ENCODE measurements at places on chromosomes 16 and 17.

GRCh38 chr17:42798383-42799380 is at the start of the genes CNTD1 and COA3:
Gene CNTD1 (plus strand): TSS chr17:42798861. CDS start chr17:42799068, 207 bp downstream.
Gene COA3 (minus strand): TSS chr17:42798704. CDS start chr17:42798681, 23 bp downstream.
- DNase-seq = peak; percentile 54

GRCh38 chr17:60076811-60077210 is 1.9 kb downstream of the HEATR6 start:
- DNase-seq = no peak

- no peak for DNase-seq
Measured at GRCh38 chr17:55059724-55060123, 91.2 kb downstream of the STXBP4 start.

DNA sequence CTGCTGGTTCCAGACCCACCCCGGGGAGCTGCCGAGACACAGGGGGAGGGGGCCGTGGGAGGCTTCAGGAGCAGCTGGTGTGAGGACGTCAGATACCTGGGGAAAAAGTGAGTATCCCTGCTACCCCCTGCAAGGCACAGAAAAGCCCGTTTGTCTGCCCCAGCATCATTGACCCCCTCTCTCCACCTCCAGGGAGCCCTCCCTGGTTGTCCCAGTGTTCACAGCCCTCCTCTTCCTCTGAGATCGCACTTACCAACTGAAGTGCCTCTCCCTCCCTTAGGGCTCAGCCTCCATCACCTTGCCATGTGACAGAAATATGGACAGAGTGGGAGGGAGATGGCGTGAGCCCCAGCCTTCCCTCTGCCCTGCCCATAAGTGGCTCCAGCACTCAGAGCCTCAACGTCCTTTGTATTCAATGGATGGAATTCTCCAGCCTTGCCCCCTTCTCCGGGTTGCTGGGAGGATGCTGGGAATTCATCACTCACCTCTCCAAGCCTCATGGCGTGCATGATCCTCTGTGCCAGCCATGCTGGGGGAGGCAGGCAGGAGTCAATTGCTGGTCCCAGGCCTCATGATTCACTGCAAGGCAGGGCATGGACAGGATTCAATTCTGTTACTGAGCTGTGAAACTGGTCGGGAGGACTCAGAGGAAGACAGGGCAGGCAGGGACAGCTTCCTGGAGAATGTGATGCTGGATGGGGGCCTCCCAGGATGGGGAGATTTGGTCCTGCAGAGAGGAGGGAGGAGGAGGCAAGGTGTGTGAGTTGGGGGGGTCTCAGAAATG is 14.6 kb downstream of the SPNS3 start:
- no peak for DNase-seq

DNA sequence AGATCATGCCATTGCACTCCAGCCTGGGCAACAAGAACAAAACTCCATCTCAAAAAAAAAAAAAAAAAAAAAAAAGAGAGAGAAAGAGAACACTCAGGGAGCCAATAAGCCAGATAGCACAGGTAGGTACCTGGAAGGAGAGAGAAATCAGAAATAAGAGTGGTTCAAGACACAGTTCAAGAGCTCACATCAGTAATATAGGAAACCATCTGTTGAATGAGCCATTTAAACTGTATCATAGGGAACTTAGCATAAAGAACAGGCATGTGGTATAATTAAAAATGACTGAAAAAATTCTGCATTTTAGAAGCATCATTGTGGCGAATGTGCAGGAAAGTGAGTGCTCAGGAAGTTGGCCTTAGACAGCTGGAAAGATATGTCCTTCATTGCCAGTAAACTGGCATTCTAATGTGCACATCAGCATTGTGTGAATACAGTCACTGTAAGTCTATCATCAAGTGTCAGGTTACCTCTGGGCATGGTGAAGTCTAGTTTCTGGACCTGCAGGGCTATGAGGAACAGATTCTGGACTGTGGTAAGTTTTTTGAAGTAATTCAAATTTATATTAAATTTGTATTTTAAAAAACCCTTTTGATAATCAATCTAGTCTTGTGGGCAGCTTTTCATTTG is 20.4 kb downstream of the KRT12 start:
- DNase-seq = no peak

DNA sequence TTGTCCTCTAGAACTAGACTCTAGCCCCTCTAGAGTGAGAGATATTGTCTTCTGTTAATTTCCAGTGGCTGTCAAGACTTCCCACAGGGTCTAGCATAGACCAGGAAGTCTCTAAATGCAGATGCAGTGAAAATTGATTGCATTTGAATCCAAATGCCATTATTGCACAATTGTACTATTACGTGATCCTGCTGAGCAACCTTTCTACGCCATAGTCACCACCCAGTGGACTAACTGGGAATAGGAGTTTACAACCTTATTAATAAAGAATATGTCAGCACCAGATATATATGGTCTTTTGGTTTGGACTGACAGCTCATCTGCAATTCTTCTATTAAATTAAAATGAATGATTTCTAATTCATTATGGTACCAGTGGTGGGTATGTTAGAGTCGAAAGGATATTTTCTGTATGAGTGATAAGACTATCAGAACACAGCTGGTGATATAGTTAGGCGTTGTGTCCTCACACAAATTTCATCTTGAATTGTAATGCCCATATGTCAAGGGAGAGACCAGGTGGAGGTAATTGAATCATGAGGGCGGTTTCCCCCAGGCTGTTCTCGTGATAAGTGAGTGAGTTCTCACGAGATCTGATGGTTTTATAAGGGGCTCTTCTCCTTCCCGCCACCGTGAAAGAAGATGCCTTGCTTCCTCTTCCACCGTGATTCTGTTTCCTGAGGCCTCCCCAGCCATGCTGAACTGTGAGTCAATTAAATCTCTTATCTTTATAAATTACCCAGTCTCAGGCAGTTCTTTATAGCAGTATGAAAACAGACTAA is 138.9 kb upstream of the CA10 start:
- DNase-seq = no peak

- DNase-seq = no peak
Measured at GRCh38 chr17:73324711-73325526, 13.1 kb upstream of the CDC42EP4 start.

DNA sequence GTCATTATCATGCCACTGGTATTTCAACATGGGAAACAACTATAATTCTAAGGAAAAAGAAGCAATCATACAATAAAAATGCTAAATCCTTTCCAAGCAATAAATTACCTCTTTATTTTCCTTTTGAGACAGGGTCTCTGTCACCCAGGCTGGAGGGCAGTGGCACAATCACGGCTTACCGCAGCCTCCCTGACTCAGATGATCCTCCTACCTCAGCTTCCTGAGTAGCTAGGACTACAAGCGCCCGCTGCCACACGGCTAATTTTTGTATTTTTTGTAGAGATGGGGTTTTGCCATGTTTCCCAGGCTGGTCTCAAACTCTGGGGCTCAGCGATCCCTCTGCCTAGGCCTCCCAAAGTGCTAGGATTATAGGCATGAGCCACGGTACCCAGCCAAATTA is 24.1 kb downstream of the CNOT1 start:
- no peak for DNase-seq

- DNase-seq = no peak
Measured at GRCh38 chr17:58043221-58044181, 36.5 kb upstream of the SRSF1 start.

DNA sequence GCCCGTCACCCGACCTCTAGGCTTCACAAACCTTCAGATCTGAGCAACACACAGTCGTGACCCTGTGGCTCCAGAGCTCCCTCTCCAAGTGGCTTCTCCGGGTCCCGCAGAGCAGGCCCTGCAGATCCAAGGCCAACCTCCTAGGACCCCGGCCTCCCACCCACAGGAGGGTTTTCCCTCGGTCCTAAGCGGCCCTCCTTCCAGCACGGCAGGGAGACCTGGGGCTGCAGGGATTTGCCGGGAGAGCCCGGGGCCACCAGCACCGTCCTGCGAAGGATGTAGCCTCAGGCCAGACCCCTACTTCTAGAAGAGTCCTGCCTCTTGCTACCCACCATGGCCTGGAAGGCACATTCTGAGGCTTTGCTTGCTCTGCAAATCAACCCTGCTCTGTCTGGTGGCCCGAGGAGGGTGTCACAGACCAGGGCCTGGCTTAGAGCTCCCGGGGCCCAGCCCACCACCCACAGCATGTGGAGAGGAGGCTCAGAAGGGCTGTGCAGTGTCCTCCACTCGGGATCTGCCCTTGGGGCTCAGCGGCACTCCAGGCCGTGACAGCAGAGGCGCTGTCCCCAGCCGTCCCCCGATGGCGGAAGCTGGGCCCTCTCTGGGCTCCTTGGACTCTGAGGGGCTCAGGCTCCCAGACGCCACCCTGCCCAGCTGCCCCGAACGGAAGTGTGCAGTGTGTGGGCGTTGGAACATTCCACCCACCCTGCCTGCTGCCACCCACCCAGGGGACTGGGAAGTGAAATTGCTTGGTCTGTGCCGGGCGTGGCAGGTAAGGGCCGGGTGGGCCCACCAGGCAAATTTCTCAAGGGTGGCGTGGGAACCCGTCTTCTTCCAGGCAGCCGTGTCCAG is 28.8 kb upstream of the ACSF3 start:
- DNase-seq = no peak

DNA sequence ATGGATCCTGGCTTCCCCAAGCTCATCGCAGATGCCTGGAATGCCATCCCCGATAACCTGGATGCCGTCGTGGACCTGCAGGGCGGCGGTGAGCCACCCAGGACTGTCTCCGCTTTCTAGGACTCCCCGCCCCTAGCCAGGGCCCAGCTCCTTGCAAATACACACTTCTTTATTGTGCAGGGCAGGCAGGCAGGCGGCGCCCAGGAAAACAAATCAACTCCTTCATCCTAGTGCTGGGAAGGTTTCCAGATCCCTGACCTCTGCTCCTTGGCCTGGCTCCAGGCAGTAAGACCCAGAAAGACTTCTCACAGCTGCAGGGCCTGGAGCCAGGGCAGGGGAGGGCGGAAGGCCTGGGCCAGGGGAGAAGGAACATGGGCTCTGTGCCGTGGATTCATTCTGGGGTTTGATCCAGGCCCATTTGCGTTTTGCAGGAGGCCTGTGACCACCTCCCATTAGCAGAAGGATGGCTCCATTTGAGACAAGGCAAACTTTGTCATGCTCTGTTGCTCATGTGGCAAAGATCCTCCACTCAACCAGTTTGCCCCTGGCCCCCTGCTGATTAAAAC is 6.0 kb upstream of the LPCAT2 start:
- DNase-seq = no peak

DNA sequence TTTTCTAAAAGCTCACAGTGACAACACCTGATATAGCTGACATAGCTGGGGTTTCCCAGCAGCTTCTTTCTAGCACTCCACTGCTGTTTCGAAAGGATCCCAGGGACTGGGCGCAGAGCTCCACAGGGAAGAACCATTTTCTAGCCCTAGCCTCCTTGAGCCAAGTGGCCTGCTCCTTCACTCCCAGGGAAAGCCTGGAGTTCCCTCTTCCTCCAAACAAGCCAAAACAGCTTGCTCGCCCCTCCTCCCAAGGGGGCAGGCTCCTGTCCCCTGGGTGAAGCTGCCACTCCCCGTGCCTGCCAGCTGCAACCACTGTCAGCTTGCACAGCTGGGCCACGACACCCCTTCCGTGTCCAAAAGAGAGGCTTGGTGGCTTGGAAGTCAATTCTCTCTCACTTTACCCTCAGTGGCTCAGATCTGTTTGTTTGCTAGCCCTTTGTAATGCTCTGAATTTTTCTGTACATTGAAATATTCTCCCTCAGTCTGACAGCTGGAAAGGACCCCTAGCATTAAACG is 59.8 kb downstream of the CYTH1 start:
- no peak for DNase-seq

DNA sequence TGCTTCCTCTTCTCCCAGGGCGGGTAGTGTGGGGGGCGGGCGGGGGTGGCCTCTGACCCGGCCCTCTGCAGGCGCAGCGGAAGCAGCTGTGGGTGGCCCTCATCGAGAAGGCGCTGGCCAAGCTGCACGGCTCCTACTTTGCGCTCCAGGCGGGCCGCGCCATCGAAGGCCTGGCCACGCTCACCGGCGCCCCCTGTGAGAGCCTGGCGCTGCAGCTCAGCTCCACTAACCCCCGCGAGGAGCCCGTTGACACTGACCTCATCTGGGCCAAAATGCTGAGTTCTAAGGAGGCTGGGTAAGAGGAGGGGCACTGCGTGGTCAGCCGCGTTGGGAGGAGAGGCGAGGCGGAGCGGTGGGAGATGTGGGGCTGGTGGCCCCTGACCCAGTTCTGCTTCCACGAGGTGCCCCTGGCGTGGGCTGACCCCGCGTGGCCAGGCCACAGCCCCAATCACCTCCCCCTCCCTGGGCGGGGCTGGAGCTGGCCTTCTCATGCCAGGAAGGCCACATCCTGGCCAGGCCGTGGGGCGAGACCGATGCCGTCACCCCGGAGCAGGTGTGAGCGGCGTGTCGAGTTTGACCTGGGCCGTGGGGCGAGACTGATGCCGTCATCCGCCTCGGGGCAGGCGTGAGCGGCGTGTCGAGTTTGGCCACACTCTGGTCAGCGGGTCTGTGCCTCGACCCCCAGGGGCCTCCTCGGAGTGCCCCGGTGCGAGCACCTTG is 10.5 kb upstream of the PRR35 start:
- DNase-seq = no peak

GRCh38 chr17:79945591-79946255 is 89.9 kb downstream of the TBC1D16 start:
- DNase-seq = no peak

DNA sequence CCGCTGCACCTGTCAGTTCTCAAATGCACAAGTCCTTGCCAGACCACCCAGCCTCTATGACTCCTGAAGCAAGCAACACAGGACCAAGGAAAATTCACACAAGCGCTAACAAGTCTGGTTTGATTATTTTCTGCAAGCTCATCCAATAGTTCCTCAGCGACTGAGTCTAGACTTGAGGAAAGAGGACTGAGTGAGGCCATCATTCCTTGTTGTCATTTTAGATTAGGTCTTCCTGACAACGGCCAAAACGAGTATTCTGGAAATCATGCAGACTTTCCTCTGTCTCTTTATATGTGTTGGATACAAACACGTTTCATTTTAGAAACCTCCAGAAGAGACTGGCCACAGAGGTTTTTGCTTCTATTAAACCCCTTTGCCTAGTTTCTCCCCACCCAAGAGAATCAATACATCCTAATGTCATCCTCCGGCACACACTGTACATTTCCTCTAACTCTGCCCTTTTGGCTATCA is 561 bp downstream of the CCDC47 start:
- DNase-seq = no peak

DNA sequence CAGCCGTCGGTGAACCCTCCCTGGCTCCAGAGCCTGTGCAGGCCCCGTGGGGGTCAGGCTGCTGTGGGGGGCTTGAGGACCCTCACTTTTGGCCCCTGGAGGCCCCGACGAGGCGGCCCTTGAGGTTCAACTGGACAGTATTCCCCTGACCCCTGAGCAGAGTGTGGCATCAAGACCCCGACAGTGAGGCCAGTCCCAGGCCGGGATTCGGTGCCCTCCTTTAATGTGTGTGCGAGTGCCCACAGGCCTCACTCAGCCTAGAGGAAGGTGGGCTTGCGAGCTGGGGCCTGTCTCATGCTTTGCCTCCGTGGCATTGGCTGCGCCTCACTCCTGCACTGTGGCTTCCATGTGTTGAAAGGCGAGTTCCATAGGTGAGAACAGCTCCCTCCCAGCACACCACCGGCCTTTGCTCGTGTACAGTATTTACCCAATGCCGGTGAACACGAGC is 94.5 kb downstream of the METRNL start:
- no peak for DNase-seq
